A549 treated with AZD2906 at 1 μM for 4 hours (cell line): ENCODE measurements at places on chromosomes 6 and 20. TPM values are rescaled to one million over a fixed set of nuclear protein-coding genes. Genes with fewer than 3 reads are reported as not detected.

ASIP gene
- total RNA-seq = 0.18 TPM in 1 of 5 replicates, not detected in the others

KIFC1 gene
- 40.2 to 45.2 TPM (median 42.4 TPM) in 5 replicates for total RNA-seq

SLC12A5 gene
- total RNA-seq = 10.9 to 19.3 TPM (median 13.7 TPM) in 5 replicates

COL10A1 gene
- 0.02 to 0.12 TPM (median 0.05 TPM) in 3 of 5 replicates, not detected in the others for total RNA-seq

VSX1 gene
- 0.66 to 1.2 TPM (median 0.93 TPM) in 5 replicates for total RNA-seq

PSMA7 gene
- 494 to 584 TPM (median 580 TPM) in 5 replicates for total RNA-seq

MCM8 gene
- total RNA-seq = 21.7 to 24.7 TPM (median 23.9 TPM) in 5 replicates

EPM2A gene
- 2.2 to 3.3 TPM (median 2.8 TPM) in 5 replicates for total RNA-seq

RAB32 gene
- total RNA-seq = 36.4 to 42.3 TPM (median 39.6 TPM) in 5 replicates

MACROD2 gene
- total RNA-seq = 0.34 to 0.73 TPM (median 0.58 TPM) in 5 replicates

SCGN gene
- 0.24 to 0.46 TPM (median 0.30 TPM) in 5 replicates for total RNA-seq

FAM83B gene
- total RNA-seq = 0.02 to 0.03 TPM (median 0.03 TPM) in 4 of 5 replicates, not detected in the other

OXT gene
- not detected in 5 replicates for total RNA-seq

SLC4A11 gene
- total RNA-seq = 10.2 to 13.8 TPM (median 13.0 TPM) in 5 replicates

SLC24A3 gene
- 0.02 TPM in 2 of 5 replicates, not detected in the others for total RNA-seq

RSPH9 gene
- total RNA-seq = 0.15 to 0.27 TPM (median 0.17 TPM) in 5 replicates

EYS gene
- 0.02 to 0.11 TPM (median 0.10 TPM) in 4 of 5 replicates, not detected in the other for total RNA-seq

GJA10 gene
- not detected in 5 replicates for total RNA-seq

TGM2 gene
- 368 to 554 TPM (median 506 TPM) in 5 replicates for total RNA-seq

SIRPA gene
- total RNA-seq = 19.4 to 23.0 TPM (median 22.5 TPM) in 5 replicates

PRSS16 gene
- total RNA-seq = 3.2 to 3.5 TPM (median 3.5 TPM) in 5 replicates

LPA gene
- 0.06 to 0.15 TPM (median 0.07 TPM) in 5 replicates for total RNA-seq

FLRT3 gene
- 2.4 to 3.4 TPM (median 2.6 TPM) in 5 replicates for total RNA-seq

LST1 gene
- total RNA-seq = 0.14 to 0.41 TPM (median 0.29 TPM) in 5 replicates

GHRH gene
- not detected in 5 replicates for total RNA-seq

MCHR2 gene
- not detected in 5 replicates for total RNA-seq

PPP1R16B gene
- 0.08 to 0.17 TPM (median 0.15 TPM) in 5 replicates for total RNA-seq

C6orf62 gene
- total RNA-seq = 46.9 to 63.4 TPM (median 49.4 TPM) in 5 replicates

TCF21 gene
- 0.02 to 0.08 TPM (median 0.05 TPM) in 5 replicates for total RNA-seq

CNBD2 gene
- total RNA-seq = 5.2 to 7.2 TPM (median 6.5 TPM) in 5 replicates

RCAN2 gene
- 0.02 TPM in 1 of 5 replicates, not detected in the others for total RNA-seq

ZC3H12D gene
- total RNA-seq = 0.01 to 0.07 TPM (median 0.02 TPM) in 5 replicates

CASS4 gene
- 0.03 to 0.09 TPM (median 0.03 TPM) in 3 of 5 replicates, not detected in the others for total RNA-seq

CAP2 gene
- 9.2 to 14.4 TPM (median 10.6 TPM) in 5 replicates for total RNA-seq

UST gene
- total RNA-seq = 4.2 to 5.0 TPM (median 4.7 TPM) in 5 replicates

CLPSL1 gene
- total RNA-seq = not detected in 5 replicates

SEL1L2 gene
- total RNA-seq = not detected in 5 replicates
